ENCODE measurements at places on chromosomes 3 and 15. TPM values are rescaled to one million over a fixed set of nuclear protein-coding genes. Genes with fewer than 3 reads are reported as not detected.

Gene XCR1
- not detected for total RNA-seq

- peaks cover 23% of the 10 kb centered on the region for H3K4me1 ChIP-seq
- H3K36me3 ChIP-seq: no peaks in the 10 kb centered on the region
- no peaks in the 10 kb centered on the region for H3K27me3 ChIP-seq
- DNase-seq: no peak
- H3K4me3 ChIP-seq: no peak overlapping the region
These were observed 540.1 kb downstream of the UNC13C start for GRCh38 chr15:54518156-54518882.

DNA sequence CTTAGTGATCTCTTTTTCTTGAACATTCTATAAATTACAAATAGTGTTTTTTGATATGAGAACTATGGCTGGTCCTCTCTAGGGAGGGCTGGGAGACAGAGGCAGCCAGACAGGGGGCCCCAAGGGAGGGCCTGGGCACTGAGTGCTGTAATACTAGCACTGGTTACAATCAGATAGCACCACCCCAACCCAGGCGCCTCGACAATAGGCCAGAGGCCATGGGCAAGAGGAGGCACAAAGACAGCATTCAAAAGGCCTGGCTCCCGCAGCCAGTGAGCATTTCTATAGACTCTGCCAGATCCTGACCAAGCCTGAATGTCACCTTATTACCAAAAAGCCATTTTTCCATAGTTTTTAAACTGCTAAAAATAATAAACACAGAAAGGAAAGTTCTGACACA, 158.5 kb downstream of the THRB start:
- no peak overlapping the region for H3K4me3 ChIP-seq
- no peak for DNase-seq
- no peaks in the 10 kb centered on the region for H3K36me3 ChIP-seq
- H3K27ac ChIP-seq: no peak overlapping the region
- no peaks in the 10 kb centered on the region for H3K4me1 ChIP-seq

- H3K4me1 ChIP-seq: peaks cover 27% of the 10 kb centered on the region
- no peak for DNase-seq
- H3K27me3 ChIP-seq: no peaks in the 10 kb centered on the region
- H3K4me3 ChIP-seq: no peak overlapping the region
- no peaks in the 10 kb centered on the region for H3K36me3 ChIP-seq
These were observed 44.3 kb upstream of the UBE2E1 start for GRCh38 chr3:23761440-23761896.

GRCh38 chr15:58438956-58439355, 7.2 kb downstream of the LIPC start:
- no peak for DNase-seq
- no peak overlapping the region for H3K27ac ChIP-seq
- peaks cover 3% of the 10 kb centered on the region for H3K36me3 ChIP-seq
- peaks cover 25% of the 10 kb centered on the region for H3K4me1 ChIP-seq
- no peaks in the 10 kb centered on the region for H3K27me3 ChIP-seq

Gene SLC28A2
- total RNA-seq: not detected

DNA sequence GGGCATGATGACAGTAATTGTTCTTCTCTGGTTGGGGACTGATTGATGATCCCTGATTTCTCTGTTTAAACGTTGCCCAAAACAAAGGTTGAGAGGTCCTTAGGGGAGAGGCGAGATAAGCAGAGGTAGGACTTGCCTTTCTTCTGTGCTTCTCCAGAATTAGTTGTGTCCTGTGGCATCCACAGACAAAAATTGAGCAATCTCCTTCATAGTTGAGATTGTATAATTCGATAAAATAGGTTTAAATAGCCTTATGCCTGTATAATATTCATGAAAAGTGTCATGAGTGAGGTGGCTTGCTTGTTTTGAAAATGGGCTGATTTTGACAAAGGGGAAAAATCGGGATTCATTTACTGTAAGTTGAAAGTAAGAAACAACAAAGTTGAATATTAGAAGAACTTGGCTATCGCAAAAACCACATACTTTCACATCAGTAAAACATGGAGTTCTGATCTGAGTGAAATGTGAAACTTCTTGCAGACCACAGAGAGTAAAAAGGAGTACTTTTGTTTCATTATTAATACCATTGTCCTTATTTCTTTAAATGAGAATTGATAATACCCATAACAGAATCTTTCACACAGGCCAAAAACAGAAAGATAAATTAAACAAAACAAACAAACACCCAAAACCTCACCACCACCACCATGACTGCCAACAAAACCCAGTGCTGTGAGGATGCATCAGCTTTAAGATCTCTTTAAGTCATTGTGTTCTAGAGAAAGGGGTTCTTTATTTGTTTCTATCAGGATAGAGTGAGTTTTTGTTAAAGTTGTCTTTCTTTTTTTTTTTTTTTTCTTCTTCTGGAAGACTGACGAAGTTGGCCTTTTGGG, 155.7 kb downstream of the LPP start:
- H3K4me1 ChIP-seq: peaks cover 15% of the 10 kb centered on the region
- peak overlapping the region; percentile 69 for H3K27ac ChIP-seq
- H3K36me3 ChIP-seq: peaks cover 33% of the 10 kb centered on the region
- peak; percentile 30 for DNase-seq
- peak overlapping the region; percentile 39 for H3K4me3 ChIP-seq

GRCh38 chr15:68512598-68512997, 66.2 kb upstream of the CORO2B start:
- H3K27ac ChIP-seq: no peak overlapping the region
- H3K4me1 ChIP-seq: no peaks in the 10 kb centered on the region
- no peaks in the 10 kb centered on the region for H3K36me3 ChIP-seq
- no peaks in the 10 kb centered on the region for H3K27me3 ChIP-seq

Gene CP
- not detected for total RNA-seq

Gene SLC6A1
- not detected for total RNA-seq
